ENCODE measurements at places on chromosomes 7 and 10.

DNA sequence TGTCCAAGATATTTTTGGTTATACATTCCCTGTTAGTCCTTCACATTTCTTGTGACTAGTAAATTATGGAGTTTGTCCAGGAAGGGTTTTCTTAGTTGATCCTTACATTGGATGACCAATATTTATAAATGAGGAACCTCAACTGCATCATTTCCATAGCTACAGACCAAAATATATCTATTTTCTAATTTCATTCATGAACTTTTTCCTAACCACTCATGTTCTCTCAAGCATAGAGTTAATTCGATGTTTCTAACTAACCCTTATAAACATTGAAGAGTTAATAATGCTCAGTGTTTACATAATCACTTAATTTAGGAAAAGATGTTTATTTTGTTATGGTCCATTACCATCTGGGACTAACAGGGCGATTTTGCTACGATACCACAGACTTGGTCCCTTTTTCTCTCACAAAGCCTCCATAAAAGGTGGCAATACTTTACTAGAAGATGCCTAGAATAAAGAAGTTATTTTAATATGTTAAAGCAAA, 591.0 kb downstream of the MAGI2 start:
- no peak for DNase-seq

GRCh38 chr7:116876664-116877442, 14.5 kb downstream of the CAPZA2 start:
- no peak for DNase-seq

GRCh38 chr10:26516540-26517101, 78.5 kb downstream of the APBB1IP start:
- DNase-seq, result no peak

GRCh38 chr10:13615650-13616300, 29.0 kb downstream of the PRPF18 start:
- DNase-seq, result no peak

DNA sequence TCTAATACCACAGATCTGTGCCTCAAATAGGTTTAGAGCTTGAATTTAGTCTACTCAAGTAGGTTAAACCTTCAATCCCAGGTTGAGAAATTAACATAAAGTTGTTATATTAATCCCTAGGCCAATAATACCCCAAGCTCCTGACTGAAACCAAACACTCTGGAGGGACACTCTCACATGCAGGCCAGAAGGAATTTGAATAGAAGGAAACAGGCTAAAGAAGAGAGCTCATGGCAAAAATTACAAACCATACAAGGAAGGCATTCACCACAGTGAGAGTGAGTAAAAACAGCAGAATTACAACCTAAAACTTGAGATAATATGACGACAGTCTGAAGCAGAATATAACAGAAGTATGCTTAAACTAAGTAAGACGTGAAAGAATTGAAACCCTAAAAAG, 76.1 kb upstream of the PDK4 start:
- DNase-seq, result no peak

GRCh38 chr7:33854801-33855350, 50.5 kb upstream of the BMPER start:
- DNase-seq, result no peak

GRCh38 chr10:30973737-30974136, 57.9 kb downstream of the ZNF438 start:
- DNase-seq, result no peak

DNA sequence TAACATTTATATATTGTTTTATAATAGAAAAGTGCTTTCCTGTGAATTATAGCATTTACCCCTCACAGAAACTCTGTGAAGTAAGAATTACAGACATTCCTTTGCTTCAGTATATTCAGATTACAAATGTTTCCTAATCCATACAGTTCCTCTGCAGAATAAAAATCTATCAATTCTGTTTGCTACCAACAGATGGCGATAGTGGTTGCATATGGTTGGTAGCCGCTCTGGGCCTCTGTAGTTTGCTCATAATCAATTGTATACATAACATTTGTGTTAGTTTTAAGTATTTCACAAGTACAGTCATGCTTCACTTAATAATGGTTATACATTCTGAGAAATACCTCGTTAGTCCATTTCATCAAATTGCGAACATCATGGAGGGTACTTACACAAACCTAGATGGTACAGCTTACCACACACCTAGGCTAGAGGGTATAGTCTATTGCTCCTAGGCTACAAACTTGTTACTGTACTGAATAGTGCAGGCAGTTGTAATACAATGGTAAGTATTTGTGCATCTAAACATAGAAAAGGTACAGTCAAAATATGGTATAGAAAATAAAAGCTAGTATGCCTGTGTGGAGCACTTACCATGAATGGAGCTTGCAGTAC, 94.4 kb upstream of the STEAP4 start:
- peak; percentile 43 for DNase-seq

DNA sequence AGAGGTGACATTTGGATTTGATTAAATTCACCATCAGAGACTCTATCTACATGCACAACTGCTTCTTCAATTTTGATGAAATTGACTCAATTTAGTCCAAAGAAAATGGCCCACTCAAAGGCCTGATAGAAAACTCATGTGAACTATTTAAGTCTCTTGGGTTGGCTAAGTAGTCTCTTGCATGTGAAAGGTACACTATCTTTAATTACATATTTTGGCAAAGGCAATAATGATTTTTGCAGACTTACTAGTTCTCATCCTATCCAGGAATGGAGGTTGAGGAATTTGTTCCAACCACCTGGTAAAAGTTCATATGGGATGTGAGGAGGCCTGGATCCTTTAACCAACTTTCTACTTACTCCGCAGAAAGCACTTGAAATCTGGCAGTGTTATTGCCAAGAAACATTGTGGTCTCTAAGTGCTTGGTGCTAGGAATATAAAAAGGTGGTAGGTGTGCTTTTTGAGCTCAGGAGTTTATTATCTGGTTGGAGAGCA, 618.6 kb upstream of the MKI67 start:
- DNase-seq, result no peak

GRCh38 chr10:71633920-71634319, 85.7 kb downstream of the C10orf105 start:
- DNase-seq, result no peak

- no peak for DNase-seq
Observed at GRCh38 chr7:1557006-1557405, 1.0 kb upstream of the TMEM184A start.

- no peak for DNase-seq
Observed at GRCh38 chr10:48982584-48982983, 42.9 kb upstream of the LRRC18 start.

DNA sequence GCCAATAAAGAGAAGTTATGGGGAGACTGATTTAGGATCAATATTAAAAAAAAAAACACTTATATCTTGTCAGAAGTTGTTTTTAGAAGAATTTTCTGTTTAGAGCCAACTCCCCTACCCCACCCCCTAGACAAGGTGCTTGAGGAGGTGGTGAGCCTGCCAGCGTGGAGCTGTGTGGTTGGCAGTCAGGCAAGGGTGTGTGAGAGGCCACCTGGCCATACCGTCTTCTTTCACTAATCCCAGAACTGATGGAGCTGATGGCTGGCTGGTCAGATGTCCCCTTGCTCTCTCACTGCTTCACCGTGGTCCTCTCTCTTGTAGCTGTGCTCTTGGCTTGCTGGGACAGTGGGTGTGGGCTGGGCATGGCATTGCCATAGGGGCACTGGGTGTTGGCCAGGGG, 34.3 kb downstream of the NACAD start:
- DNase-seq, result no peak

DNA sequence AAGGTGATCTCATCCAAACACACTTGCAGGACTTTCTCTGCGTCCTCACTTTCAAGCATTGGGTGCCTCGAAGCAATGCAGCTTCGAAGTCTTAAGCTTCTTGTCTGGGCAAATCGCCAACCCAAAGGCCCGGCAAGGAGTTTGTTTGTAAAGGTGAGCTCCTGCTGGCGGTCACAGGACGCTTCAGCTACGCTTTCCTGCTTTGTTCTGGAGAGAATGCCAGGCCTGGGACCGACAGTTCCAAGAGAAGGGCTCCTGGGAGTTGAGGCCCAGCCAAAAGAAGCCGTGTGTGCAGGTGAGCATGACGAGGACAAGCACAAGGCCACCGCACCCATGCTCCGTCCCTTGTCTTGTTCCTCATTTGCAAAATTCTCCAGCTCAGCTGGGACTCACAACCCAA, 106.6 kb upstream of the DOCK1 start:
- DNase-seq, result no peak

DNA sequence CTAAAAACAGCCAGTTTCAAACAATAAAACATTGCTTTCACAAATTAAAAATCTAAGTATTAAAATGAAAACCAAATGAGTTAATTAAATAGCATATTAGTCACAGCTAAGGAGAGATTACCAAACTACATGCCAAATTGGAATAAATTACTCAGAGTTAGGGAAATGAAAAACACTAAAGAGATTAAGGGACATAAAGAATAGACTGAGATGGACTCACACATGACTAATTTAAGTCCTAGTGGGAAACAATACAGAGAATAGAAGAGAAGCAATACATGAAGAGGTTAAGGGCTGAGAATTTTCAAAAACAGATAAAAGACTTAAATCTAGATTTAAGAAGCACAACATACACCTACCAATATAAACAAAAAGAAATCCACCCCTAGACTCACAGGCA, 110.6 kb downstream of the ZFAND4 start:
- no peak for DNase-seq

DNA sequence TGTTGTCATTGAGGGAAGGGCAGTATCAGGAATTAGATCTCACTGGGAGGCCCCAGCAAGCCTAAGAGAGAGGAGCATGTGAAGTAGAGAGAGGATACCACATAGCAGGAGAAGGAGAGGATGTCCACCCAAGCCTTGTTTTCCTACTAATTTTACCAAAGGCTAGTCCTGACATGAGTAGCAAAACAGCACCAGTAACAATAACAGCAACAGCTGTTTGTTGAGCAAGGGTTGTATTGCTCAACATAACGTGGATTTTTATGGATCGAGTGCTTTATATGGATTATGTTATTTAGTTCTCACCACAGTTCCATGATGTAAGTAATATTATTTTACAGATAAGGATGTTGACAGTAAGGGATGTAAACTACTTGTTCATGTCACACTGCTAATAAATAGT, 135.2 kb upstream of the DLX6 start:
- no peak for DNase-seq

DNA sequence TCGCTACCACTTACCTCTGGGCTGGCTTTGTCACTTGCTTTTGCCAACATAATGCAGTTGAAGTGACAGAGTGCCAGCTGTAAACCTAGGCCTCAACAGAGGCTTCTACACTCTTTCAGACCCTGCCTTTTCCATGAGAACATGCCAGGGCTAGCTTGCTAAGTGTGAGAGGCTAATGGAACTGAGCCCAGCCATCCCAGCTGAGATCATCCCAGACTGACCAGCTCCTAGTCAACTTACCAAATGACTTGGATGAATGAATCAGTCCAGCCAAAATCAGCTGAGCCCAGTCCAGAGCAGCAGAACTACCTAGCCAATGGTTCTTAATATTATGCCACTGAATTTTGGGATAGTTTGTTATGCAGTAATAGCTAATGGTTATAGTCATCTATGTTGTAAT, 34.7 kb upstream of the MKLN1 start:
- DNase-seq, result no peak

DNA sequence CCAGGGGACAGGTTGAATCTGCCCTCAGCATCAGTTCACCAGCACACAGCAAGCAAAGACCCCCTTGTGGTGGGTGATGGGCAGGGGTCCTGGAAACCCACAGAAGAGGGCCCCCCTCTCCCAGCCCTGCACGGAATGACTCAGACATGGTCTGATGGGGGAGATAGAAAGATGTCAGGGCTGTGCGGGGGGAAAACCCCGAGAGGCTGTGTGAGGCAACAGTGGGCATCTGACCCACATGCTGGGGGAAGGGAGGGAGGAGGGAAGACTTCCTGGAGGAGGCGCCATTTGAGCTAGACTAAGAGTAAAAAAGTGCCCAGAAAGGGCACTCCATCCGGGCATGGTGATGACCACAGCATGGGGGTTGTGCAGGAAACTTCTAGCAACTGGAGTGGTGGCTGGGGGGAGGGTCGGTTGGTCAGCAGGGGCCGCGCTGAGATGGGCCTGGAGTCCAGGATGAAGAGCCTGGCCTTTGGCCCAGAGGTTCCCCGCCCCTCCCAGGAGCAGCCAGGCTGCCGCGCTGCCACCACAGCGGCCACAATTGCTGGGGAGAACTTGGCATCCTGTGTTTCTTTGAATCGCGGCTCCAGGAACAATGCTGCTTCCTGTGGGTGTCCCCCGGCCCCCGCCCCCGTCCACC, 2.5 kb downstream of the LFNG start:
- peak; percentile 93 for DNase-seq

- DNase-seq, result no peak
Observed at GRCh38 chr7:40151504-40151903, 16.7 kb downstream of the SUGCT start.

DNA sequence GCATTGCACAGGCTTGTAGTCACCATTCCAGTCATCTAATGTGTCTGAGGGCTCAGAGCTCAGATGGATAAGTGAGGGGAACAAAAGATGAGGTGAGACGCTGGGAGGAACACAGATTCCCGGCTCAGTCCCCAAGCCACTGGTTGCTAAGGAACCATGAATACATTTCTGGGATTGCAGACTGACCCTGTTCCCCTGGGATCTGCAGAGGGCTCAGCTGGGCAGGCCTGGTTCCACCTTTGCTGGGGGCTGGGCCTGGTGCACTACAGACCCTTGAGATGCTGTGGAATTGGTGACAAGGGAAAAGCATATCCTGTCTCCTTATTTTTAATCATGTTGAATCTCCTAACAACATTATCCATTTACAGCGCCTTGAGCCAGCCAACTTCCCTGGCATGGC, 19.2 kb downstream of the ELFN1 start:
- no peak for DNase-seq

- DNase-seq, result no peak
Observed at GRCh38 chr7:98616381-98617050, 569 bp upstream of the NPTX2 start.

- no peak for DNase-seq
Observed at GRCh38 chr10:3949711-3950110, 164.7 kb upstream of the KLF6 start.

GRCh38 chr7:132359743-132360142, 216.5 kb downstream of the PLXNA4 start:
- DNase-seq, result no peak

DNA sequence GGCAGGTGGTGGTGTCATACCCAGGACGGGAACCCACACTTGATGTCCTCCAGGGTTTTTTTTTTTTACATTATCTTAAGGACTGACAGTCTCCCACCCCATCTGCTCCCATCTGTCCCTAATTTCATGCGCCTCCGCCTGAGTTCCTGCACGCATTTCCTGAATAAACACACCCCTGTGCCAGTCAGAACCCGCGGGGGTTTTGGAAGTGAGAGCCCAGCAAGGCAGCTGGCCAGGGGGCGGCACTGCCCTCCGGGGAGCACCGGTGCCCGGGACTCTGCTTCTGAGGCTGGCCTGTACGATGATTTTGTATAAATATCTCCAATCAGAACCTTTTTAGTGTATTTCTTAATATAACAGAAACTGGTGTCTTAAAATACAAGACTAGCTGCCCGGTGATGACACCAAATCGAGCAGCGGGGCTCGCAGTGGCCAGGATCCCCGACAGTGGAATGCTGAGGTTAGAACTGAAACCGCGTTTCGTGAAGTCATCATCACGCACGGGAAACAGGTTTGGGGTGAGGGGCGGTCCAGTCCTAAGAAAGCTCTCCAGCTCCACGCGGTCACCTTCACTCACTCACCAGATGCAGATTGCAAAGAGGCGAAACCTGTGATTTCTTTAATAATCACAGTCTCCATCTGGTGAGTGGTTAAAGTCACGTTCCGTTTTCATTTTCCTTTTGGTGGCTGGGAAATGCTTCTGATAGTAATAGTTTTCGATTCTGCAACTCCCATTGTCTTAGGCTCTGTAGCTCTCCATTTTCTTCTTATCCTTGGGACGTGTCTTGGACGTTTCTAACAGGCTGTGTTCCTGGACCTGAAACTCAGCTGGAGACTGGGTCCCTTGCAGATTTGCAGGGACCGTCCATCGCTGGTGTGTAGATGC, 19.7 kb downstream of the BNIP3 start:
- no peak for DNase-seq

GRCh38 chr10:62027841-62028501, 126.5 kb downstream of the ARID5B start:
- no peak for DNase-seq
